Neural progenitor cell (in vitro differentiated cells): ENCODE measurements at places on chromosomes 16 and 17.

- DNase-seq = no peak
Measured at GRCh38 chr16:13194766-13195165, 293.4 kb downstream of the SHISA9 start.

DNA sequence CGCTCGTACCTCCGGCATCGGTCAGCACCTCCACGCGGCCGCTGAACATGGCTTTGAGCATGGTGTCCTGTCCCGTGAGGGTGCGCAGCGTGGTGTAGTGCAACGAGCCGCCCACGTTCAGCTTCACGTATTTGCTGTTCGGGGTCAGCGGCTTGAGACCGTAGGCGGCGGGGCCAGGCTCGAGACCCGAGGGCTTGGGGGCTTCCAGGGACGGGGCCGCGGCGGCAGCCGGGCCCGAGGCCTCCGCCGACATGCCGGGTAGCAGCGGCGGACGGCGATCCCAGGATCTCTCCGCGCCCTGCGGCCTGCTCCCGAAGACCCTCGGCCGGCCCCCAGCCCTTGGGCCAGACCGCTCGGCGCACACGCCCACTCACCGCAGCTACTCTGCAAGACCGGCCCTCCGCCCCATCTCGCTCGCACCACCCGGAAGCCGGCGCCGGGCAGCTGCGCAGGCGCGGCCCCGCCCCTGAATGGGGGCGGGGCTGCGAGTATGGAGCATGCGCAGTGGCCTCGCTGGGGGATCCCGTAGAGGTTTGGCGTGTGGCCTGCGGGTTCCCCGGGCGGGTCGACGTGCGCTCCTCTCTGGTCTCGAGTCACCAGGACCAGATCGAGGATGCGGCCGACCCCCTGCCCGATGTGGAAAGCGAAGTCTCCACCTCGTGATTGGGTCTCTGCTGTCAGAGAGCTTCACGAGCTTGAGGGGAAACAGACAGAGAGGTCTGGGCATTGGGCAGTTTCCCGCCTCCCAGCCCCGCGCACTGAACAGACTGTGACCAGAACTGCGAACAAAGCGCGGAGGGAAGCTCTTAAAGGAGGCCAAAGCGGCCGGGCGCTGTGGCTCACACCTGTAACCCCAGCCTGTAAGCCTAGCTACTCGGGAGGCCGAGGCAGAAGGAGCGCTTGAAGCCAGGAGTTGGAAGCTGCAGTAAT lies at the start of gene KCTD13:
TSS of gene KCTD13 (minus strand) at position 446 of the 930 bp plus-strand sequence. CDS start at position 253, 193 bp downstream.
- DNase-seq = peak; percentile 96

GRCh38 chr17:49910094-49910857 lies 58.7 kb upstream of the DLX4 start:
- DNase-seq = peak; percentile 71

DNA sequence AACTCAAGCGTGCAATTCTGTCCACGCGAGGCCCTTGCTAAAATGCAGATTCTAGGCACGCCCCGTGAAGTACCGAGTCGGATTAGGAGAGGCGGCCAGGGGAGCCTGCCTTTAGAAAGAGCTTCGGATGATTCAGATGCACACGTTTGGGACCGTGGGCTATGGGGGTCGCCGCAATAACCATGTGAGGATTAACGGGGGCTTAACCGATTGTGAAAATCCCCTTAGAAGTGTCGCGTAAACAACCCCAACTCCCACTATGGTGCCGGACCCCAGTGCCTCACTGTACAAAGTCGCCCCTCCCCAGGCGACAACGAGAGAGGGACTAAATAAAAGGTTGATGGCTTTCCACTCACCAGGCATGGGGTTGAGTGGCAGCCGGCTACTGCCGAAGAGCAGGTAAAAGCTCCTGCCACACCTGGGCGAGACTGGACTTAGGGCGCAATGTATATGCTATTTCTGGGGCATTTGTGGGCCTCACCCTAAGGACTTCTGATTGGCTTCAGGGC lies 635 bp upstream of the SP2 start:
- no peak for DNase-seq

DNA sequence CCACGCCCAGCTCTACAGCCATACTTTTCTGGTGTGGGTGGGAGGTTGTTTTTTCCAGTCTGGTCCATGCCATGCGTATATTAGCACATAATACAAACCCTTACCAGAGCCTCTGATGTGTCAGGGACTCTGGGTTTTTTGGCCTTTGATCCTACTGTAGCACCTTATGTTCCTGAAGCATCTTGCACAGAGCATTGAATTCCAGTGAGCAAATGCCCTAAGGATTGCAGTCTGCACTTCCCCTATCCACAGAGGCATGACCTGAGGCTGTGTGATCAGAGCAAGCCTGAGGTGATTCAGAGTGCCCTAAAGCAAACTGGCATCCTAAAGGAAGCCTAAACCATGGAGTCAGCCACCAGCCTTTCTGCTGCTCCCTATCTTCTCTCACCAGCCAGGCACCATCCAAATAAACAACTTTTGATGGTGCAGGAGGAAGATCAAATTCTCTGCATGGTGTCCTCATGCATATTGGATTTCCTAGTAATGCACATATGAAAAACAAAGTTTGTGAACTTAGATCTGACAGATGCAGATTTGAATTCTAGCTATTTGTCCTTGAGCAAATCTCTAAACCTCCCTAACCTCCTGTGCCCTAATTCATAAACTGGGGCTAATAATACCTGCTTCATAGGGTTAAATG lies 41.2 kb upstream of the HAS3 start:
- no peak for DNase-seq

DNA sequence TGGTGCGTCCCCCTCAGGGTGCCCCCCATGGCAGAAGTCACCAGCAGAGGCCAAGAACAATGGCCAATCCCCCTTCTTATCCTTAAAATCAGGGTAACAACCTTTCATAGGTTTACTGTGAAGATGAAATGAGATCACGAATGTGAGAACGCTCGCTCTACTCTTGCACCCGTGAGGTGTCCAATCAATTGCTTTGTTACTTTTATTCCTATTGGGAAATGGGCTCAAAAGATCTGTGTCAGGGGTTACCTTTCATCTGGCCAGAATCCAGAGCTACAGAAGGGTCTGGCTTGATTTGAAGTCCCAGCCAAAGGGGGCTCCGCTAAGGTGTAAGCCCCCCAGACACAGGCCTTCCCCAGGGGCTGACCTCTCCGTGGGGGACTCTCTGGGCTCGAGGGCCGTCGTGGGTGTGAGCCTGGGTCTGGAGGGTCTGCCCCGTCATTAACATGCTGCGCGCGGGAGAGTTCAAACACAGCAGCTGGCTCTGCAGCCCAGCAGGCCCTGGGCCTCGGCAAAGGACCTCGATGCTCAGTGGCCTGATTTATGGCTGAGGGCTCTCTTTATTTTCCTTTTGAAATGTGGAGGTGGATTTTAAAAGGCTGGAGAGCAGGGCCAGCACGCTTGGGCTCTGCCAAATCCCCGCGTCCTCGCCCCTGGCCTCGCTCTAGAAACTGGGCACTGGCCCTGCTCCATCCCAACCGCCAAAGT lies 10.4 kb downstream of the ABR start:
- DNase-seq = no peak

- no peak for DNase-seq
Measured at GRCh38 chr17:12922120-12922519, 95.7 kb downstream of the ELAC2 start.

DNA sequence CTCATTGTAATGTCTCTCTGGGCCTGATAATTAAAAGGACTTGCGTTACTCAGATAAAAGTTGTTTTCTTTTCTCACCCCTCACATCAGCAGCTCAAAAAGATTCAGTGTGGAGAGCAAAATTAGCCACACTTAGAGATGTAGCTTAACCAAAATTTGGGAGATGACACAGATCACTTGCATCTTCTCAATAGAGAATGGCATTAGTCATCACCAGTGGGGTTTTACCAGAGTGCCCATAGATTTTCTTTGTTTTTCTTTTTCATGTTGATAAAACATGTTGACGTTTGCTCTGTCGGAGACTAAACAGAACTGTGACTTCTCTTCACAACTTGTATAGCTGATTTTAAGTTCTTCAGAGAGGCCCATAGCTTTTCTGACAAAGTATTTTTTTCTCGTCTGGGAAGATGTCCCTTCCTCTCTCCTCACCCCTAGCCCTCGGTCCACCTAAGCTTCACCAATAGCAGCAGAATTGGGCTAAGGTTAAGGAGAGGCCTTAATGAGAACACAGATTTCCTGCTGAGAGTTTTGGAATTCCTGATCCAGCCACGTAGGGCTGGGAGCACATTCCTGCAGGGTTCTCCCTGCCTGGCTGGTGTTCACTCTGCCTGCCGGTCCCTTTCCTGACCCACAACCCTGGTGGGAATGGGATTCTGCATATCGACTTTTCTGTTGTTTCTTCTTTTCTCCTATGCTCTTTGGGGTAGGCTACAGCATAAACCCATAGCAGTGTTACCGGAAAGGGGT lies 92.6 kb downstream of the CACNG3 start:
- peak; percentile 54 for DNase-seq

- DNase-seq = no peak
Measured at GRCh38 chr16:49356728-49357488, 16.7 kb upstream of the C16orf78 start.

GRCh38 chr16:84082835-84083569 lies 33.7 kb downstream of the MBTPS1 start:
- DNase-seq = no peak

DNA sequence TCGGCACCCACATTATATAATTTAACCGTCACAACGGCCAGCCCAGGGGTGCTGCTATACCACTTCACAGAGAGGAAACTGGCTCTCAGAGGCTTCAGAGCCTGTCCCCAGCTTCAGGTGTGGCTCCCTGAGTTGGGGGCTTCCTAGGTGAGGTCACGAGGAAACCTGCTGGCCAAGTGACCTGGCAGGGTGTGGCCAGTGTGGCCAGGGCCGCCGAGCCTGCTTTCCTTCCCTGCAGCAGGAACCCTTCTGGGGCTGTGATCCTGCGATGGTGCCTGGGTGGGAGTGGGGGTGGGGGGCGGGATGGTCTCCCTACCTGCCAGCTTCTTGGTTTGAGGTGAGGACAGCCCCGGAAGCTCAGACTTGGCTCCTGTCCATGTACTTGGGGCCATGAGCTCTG lies 39.9 kb downstream of the ADCY7 start:
- no peak for DNase-seq

- DNase-seq = no peak
Measured at GRCh38 chr17:19583871-19584270, 50.2 kb downstream of the SLC47A1 start.

DNA sequence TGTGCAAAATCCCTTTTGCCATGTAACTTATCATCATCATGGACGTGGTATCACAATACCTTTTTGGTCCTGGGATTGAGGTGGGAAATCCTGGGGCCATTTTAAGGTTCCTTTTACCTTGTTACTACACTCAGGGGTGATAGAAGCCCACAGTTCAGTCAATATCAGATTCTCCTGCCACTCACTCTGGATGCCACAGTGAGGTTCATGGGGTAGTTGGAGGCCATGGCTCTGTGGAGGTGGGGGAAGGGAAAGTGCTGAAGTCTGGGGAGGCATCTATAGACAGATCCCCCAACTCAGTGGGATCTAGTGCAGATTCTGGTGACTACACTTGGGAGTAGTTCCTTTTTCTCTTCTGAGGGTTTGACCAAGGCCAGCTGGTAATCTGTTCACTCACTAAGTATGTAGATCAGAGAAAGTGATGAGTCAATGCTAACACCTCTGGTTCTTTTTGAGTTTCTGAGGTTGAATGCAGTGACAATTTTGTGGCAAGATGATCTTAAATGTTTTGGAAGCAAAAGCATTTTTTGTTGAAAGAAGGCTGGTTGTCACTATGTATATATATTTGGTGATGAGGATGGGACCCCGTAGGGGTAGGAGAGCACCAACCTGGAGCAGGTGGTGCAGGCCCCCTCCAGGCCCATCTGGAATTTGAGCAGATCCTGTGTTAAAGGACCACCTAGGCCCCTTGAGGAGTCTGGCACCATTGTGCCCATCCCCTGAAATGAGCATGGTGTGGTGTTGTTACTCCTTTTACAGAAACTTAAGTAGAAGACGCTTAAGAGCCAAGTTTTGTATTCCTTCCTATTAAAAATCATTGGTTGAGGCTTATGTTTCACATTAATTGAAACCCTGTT lies 18.8 kb upstream of the IRF8 start:
- no peak for DNase-seq

- DNase-seq = no peak
Measured at GRCh38 chr16:85631230-85631629, 18.1 kb downstream of the GSE1 start.

GRCh38 chr16:77211880-77212740 lies 12.9 kb downstream of the SYCE1L start:
- peak; percentile 83 for DNase-seq

- DNase-seq = peak; percentile 60
Measured at GRCh38 chr17:69246726-69247375, 18.2 kb upstream of the ABCA10 start.

- no peak for DNase-seq
Measured at GRCh38 chr16:22674832-22675191, 139.2 kb upstream of the HS3ST2 start.

- no peak for DNase-seq
Measured at GRCh38 chr16:12146966-12147365, 170.4 kb downstream of the SNX29 start.

DNA sequence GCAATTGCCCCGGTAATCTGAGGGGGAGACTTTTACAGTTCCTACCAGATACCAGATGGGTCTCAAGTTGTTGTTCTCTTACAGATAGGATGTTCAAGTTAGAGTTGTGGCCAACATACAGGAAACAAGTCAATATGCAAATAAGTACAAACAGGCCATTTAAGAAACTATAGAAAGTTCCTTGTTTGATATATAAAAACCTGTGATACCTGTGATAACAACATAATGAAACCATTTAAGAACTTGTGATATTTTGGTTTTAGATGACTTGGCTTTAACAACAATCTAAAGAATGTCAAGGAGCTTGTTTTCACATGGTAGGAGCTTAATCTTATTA lies 16.8 kb downstream of the CDR2 start:
- no peak for DNase-seq

GRCh38 chr16:14071576-14072271 lies 605 bp downstream of the MRTFB start:
- DNase-seq = peak; percentile 50

DNA sequence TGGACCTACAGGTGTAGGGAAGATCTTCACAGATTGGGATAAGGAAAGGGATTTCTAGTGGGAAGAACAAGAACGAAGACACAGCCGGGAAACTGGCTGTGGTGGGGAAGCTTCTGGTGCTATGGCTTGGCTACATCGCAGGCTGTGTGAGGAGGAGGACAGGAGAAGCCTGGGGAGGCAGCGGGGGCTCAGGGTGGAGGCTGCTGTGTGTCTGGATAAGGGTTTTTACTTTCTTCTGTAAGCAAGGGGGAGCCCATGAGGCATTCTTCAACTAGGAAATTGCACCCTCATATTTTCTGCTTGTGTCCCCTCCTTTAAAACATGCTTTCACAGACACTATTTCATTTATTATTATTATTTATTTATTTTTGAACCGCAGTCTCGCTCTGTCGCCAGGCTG lies 2.9 kb upstream of the RHBDF2 start:
- peak; percentile 33 for DNase-seq

- no peak for DNase-seq
Measured at GRCh38 chr16:66751992-66752322, 548 bp upstream of the DYNC1LI2 start.
